Bronchial epithelial cell (primary cell): ENCODE measurements at places on chromosomes 1 and 21. TPM values are rescaled to one million over a fixed set of nuclear protein-coding genes. Genes with fewer than 3 reads are reported as not detected.

- DNase-seq: no peak
Measured at GRCh38 chr1:65044411-65044810, 78.1 kb upstream of the JAK1 start.

DNA sequence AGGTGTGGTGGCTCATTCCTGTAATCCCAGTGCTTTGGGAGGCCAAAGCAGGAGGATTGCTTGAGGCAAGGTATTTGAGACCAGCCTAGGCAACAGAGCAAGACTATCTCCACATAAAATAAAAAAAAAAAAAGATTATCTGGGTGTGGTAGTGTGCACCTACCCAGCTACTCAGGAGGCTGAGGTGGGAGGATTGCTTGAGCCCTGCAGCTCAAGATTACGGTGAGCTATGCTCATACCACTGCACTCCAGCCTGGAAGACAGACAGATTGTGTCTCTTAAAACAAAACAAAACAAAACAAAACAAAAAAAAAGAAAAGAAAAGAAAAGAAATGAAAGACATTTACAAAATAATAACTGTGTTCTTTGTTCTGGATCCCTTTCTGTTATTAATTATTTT, 6.1 kb upstream of the TLCD4 start:
- no peak for DNase-seq

Gene DENND2D
- total RNA-seq: 23.7 and 24.3 TPM in 2 replicates

DNA sequence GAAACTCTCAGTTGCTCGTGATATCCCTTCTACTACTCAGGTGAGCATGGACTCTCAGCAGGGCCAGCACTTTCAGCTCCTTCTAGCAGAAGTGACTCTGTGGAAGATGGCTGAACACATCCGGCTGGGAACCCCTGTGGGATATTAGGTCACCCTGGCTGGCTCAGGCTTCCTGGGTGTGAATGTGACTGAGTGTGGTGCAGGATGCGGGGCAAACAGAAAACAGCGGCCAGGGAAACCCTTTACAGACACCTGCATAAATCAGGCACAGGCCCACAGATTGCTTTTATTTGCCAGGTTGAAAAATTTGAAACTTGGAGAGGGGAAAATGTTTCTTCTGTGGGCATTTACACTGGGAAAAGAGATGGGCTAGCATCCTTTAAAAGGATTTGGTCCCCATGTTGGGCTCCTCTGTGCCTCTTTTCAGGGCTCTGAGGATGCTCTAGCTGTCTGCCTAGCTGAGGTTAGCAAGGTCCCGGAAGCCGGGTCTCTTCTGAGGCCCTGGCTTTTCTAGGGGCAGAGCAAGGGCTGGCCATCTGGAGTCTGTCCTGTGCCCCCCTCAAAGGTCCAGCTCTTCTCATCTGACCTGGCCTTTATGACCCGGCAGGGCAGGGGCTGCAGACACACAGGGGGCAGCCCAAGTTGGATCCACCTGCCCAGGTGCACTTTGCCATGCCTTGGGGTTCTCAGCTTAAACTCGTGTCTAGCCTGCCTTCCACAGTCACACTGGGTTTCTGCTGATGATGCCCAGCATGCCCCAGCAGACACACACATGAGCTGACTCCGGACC, 243.0 kb downstream of the SIPA1L2 start:
- DNase-seq: no peak

DNA sequence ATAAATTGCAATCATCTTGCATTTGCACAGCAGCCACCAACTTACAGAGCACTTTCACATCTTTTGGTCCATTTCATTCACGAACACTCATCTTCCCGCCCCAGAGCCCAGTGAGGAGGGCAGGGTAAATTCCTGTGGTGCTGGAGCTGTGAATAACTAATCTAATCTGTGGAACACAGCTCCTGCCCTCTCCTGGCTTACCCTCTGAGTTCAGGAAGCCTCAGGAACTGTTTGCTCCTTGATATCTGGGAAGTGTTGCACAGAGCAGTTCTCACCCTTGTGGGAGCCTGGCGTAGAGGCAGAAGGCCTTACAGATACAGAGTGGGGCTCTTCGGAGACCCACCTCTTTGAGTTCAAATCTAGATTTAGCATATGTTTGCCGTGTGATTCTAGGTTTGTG, 11.6 kb upstream of the RD3 start:
- no peak for DNase-seq

GRCh38 chr1:75170981-75171380, 36.8 kb downstream of the LHX8 start:
- DNase-seq: no peak
